ENCODE measurements at places on chromosomes 4 and X.

GRCh38 chr4:82810176-82810575, 11.6 kb upstream of the SCD5 start:
- no peak for DNase-seq

- DNase-seq, result no peak
Observed at GRCh38 chrX:118423558-118423957, 72.1 kb upstream of the DOCK11 start.

- no peak for DNase-seq
Observed at GRCh38 chrX:78283511-78283910, 43.9 kb downstream of the CYSLTR1 start.

DNA sequence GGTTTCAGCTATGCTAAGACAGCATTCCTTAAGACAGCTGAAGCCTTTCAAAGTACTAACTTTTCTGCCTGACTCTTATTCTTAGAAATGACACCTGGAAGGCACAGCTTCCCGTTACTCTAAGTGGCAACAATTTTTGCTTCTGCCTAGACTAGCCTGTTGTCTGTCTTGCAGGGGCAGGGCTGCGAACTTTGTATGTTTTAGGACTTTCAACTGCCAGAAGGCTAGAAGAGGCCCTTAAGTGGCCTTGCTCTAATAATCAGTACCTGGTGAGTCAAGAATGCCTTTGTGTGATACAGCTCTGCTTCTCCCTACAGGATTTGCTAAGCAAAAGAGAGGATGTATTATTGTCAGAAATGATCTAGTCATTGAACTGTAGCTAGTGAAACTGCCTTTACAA, 30.0 kb upstream of the TFDP3 start:
- DNase-seq, result no peak

- peak; percentile 45 for DNase-seq
Observed at GRCh38 chrX:47573341-47574075, 8.7 kb upstream of the TIMP1 start.

DNA sequence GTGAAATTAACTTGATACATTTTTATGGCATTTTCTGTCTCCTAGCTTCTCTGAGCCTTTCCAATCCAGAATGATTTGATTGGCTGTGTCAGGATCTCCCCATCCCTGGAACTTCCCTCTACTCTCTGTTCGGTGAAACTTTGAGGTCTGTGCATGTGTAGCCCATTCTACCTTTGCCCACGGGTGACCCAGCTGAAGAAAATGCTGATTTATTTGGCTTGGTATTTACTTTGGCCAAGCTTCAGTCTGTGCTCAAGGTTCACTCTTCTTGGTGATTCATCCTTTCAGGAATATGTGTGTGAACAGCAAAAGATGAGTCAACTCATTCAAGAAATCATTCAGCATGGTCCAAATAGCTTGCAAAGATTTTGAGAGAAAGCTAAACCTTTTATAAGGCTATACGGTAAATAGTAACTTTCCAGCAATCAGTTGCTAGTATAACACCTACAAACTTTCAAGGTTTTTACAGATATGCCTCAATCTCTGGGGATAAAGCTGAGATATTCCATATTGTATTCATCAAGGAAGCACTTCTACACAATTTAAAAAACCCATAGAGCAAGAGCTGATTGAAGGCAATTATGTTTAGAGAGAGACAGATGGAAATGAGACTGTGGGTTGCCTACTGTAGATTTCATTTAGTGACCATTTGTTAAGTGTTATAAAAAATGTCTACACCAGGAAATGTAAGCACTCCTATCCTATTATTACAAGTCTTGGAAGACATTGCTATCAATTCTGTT, 233.9 kb upstream of the CXXC4 start:
- DNase-seq, result no peak

GRCh38 chrX:18983666-18984380, at the start of gene PHKA2:
Gene PHKA2, minus strand, starts transcription at chrX:18984114. Its CDS starts 182 bp downstream, at chrX:18983932.
- peak; percentile 45 for DNase-seq

GRCh38 chrX:14243823-14244222, 214.1 kb upstream of the GEMIN8 start:
- no peak for DNase-seq

DNA sequence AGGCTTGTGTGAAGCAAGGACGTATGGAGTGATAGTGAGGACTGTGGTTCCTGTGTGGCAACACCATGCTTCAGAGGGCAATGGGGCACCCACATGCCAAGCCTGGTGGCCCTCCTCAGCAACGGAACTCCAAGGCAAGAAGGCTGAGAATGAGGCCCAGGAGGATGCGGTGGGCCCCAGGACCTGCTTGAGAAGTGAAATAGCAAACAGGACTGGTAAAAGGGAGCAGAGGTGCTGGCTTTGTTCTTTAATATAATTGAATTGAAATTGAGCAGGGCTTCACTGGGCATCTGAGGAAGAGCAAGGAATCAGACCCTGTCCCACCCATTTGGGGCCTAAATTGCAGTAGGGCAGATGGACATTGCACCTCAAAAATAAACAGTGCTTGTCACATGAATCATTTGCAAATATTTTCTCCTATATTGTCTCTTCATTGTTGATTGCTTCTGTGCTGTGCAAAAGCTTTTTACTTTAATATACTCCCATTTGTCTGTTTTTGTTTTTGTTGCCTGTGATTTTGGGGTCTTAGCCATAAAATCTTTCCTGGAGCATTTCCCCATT, 2.3 kb downstream of the TMEM187 start:
- no peak for DNase-seq

- peak; percentile 37 for DNase-seq
Observed at GRCh38 chr4:139815778-139816601, 150.4 kb downstream of the MGST2 start.

DNA sequence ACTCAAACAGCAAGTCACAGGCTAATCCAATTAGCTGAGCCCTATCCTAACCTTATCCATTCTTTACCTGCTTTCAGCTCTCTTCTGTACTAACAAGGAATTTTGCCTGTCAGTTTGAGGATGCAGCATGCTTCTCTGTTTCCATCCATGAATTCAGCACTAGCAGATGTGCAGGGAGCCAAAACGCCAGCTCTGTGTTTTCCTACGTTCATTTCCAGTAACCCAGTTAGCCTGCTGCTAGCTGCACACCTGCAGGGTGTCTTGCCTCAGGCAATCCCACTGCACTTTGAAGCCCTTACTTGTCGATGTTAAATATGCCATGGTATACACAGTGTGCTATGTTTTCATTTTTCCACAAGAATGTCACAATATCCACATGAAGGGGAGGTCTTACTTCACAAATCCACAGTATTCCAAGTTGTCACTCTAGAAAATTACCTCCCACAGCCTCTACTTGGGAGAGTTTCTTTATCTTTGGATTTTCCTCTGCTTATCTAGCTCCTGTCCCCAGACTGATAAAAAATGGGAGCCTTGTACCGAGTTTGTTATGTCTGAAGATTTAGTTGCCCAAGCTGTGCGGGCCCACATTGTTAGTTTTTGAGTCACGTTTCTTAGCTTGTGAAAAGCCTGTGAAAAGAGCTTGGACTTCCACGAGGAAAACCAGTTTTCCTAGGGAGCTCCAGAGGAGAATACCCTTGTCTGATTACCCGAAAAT, 127.6 kb upstream of the HHIP start:
- DNase-seq, result no peak

GRCh38 chrX:37371578-37371991, 22.4 kb downstream of the PRRG1 start:
- DNase-seq, result no peak

- DNase-seq, result peak; percentile 41
Observed at GRCh38 chr4:107183155-107183774, 147.2 kb upstream of the DKK2 start.

- no peak for DNase-seq
Observed at GRCh38 chr4:38411092-38411491, 252.9 kb upstream of the KLF3 start.

DNA sequence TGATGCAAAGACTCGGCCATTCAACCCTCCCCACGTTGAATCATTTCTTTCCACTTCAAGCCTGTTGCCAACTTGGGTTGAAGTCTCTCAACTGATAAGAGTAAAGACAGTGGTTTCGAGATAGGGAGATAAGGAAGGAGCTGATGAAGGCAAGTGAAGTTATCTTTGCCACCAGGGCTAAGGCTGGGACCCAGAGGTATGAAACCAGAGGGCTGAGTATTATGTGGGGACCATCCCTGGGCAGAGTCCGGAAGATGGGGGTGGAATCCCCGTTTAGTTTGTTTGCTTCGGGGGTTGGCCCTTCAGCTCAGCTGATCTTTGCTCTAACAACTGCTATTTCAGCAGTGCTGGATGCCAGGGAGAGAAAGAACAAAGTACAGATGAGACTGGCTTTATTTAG, 2.3 kb upstream of the XPNPEP2 start:
- no peak for DNase-seq

DNA sequence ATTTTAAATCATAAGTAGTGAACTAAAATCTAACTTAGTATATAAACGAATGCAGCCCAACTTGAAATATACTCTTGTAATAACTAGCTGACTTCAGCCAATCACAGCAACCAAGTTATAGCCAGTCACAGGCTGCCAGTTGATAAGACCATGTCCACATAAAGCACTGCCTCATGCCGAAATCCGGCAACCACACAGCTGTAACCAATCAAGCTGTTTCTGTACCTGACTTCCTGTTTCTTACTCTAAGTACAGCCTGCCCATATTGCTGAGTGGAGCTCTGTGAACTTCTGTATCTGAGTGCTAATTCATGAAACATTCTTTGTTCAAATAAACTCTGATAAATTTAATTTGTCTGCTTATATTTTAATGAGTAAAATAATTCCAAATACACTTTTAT, 805.3 kb upstream of the EPHA5 start:
- DNase-seq, result no peak

DNA sequence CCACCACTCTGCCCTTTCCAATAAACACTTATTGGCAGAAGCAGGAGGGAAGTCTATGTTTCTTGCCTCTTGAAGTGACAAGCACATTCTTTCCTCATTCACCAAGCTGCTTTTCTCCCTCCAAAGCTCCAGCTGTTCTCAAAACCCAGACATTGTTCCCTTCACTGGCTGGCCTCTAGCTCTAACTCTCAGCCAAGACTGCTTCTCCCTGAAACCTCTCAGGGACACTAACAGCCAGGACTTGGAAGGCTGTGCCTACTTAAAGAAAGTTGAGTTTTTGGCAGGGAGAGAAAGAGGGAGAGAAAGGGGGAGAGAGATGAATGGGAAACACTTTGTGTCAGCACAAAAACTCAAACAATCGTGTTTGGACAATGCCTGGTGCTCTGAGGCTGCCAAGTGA, 99.5 kb downstream of the COX18 start:
- DNase-seq, result no peak

GRCh38 chr4:177517862-177518261, 75.6 kb upstream of the AGA start:
- no peak for DNase-seq

GRCh38 chr4:28117084-28117682, 1256.5 kb downstream of the STIM2 start:
- DNase-seq, result no peak

DNA sequence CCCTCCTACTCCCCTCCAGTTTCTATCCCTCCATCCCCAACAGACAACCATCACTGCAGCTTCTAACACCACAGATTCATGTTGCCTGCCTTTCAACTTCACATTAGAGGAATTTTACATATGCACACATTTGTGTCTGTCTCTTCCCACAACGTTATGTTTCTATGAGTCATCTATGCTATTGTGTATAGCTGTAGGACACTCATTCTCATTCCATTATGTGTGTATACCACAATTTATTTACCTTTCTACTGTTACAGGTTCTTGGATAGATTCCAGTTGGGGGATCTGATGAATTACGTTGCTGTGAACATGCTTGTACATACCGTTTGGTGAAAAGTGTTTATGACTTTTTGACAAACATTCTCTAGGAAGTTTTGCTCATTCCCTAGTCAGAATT, 58.8 kb upstream of the TRPC3 start:
- no peak for DNase-seq

GRCh38 chr4:52052475-52052780, 1.3 kb downstream of the SPATA18 start:
- DNase-seq, result peak; percentile 4

- no peak for DNase-seq
Observed at GRCh38 chrX:57282568-57282967, 3.9 kb upstream of the FAAH2 start.

DNA sequence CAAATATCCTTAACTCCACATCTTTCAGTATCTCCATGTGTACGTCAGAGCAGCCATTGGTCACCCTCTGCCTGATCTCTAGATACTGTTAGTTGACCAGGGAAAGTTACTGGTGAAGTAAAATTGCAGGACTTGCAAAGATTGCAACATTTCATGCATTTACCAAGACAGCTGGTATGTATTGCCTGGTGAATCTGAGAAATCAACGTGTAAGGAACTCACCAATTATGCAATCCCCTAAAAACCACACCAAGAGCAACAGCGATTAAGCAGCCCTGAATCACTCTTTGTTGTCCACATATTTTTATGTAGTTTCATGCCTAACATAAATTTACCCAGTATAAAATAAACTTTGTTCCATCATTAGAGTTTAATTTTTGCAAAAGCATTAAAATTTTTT, 271.2 kb downstream of the NLGN4X start:
- DNase-seq, result no peak

- no peak for DNase-seq
Observed at GRCh38 chr4:114442856-114443255, 155.8 kb upstream of the UGT8 start.

DNA sequence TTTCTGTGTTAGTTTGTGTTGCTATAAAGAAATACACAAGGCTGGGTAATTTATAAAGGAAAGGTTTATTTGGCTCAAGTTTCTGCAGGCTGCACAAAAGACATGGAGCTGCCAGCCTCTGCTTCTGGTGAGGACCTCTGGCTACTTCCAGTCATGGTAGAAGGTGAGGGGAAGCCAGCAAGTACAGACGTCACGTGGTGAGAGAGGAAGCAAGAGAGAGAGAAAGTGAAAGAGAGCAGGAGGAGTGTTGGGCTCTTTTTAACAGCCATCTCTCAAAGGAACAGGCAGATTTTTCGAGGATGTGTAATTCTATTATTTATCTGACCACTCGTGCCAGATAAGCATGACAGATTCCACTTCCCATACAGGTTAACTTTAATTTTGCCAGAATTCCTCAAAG, 1199.1 kb downstream of the ADGRL3 start:
- DNase-seq, result no peak

GRCh38 chr4:150495550-150495949, 86.4 kb upstream of the MAB21L2 start:
- no peak for DNase-seq

DNA sequence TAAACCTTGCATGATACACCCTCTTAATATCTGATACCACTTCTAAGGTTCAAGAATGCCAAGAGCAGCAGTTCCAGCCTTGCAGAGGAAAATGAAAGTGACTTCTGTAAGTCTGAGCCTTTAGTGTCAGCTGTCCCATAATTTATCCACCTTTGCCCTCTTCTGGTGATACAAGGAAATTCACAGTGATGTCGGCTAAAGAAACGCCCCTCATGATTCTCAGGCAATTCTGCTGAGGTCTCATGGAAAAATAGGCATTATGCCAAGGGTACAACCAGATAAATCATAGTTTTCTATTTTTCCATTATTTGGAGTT, 172.2 kb upstream of the CXCL13 start:
- peak; percentile 31 for DNase-seq

Data from endothelial cell (in vitro differentiated cells).